CD4-positive, alpha-beta T cell (primary cell): ENCODE measurements at places on chromosomes 5 and 9. TPM values are rescaled to one million over a fixed set of nuclear protein-coding genes. Genes with fewer than 3 reads are reported as not detected.

- no peaks in the 10 kb centered on the region for H3K36me3 ChIP-seq
- H3K4me1 ChIP-seq, result no peaks in the 10 kb centered on the region
- H3K27me3 ChIP-seq, result no peaks in the 10 kb centered on the region
- no peak overlapping the region for H3K4me3 ChIP-seq
- DNase-seq, result no peak
These were observed 21.4 kb downstream of the SNX18 start for GRCh38 chr5:54539001-54539400.

- H3K4me3 ChIP-seq, result no peak overlapping the region
- no peaks in the 10 kb centered on the region for H3K27me3 ChIP-seq
- H3K4me1 ChIP-seq, result no peaks in the 10 kb centered on the region
These were observed 120.1 kb upstream of the ACO1 start for GRCh38 chr9:32264170-32264864.

DNA sequence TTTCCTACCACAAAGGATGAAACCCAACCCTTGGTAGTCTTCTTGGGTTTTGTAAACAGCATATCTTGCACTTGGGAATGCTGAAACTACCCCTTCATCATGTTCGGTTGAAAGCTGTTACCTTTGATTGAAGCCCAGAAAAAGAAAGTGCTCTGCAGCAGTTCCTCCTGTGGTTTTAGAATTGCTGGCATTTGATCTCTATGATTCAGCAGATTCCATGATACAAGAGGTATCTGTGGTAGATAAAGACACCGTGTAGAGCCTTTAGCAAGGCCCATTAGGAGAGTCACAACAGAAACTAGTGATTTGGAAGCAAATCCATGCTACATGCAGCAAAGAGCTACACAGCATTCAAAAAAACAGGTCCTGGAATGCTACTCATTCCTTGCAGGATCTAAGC is 557.0 kb downstream of the TLE1 start:
- H3K27ac ChIP-seq, result no peak overlapping the region
- no peaks in the 10 kb centered on the region for H3K27me3 ChIP-seq
- no peaks in the 10 kb centered on the region for H3K4me1 ChIP-seq
- DNase-seq, result no peak
- no peak overlapping the region for H3K4me3 ChIP-seq

The SLC6A18 gene
- total RNA-seq, result not detected

- peaks cover 4% of the 10 kb centered on the region for H3K4me1 ChIP-seq
- no peak overlapping the region for H3K27ac ChIP-seq
- no peaks in the 10 kb centered on the region for H3K27me3 ChIP-seq
- DNase-seq, result no peak
- no peaks in the 10 kb centered on the region for H3K36me3 ChIP-seq
These were observed 17.6 kb upstream of the MTMR12 start for GRCh38 chr5:32330126-32330971.

The RNF20 gene
- total RNA-seq, result 27.6 TPM

The NUTM2F gene
- not detected for total RNA-seq

The DHX29 gene
- 17.9 TPM for total RNA-seq

The ANXA1 gene
- 310 TPM for total RNA-seq

DNA sequence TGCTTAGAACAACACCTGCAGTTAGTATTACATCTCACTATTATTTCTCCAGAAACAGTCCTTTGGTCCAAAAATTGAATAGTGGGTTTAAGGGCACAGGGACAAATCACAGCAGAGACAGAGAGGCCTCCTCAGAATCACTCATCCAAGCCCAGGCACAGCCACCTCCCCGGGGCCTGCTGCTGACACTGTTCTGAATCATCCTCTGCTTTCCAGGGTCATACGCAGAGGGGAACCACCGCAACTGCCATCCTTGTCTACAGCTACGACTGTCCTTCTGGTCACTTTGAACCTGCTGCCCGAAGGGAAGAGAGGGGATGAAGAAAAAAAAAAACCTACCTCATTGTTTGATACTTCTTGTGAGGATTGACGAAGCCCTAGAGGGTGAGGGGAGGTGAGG is 35.3 kb upstream of the MAN2A1 start:
- peaks cover 7% of the 10 kb centered on the region for H3K4me1 ChIP-seq
- H3K27me3 ChIP-seq, result no peaks in the 10 kb centered on the region
- no peak overlapping the region for H3K27ac ChIP-seq
- H3K36me3 ChIP-seq, result no peaks in the 10 kb centered on the region

- no peaks in the 10 kb centered on the region for H3K36me3 ChIP-seq
- no peaks in the 10 kb centered on the region for H3K4me1 ChIP-seq
- no peak overlapping the region for H3K27ac ChIP-seq
- DNase-seq, result no peak
- H3K4me3 ChIP-seq, result no peak overlapping the region
These were observed 57.6 kb downstream of the FAM81B start for GRCh38 chr5:95448789-95449188.
